ENCODE measurements at places on chromosomes 3 and 15.

- DNase-seq: no peak
Observed at GRCh38 chr15:59998950-59999611, 5.0 kb upstream of the FOXB1 start.

- no peak for DNase-seq
Observed at GRCh38 chr15:58460116-58460790, 28.5 kb downstream of the LIPC start.

DNA sequence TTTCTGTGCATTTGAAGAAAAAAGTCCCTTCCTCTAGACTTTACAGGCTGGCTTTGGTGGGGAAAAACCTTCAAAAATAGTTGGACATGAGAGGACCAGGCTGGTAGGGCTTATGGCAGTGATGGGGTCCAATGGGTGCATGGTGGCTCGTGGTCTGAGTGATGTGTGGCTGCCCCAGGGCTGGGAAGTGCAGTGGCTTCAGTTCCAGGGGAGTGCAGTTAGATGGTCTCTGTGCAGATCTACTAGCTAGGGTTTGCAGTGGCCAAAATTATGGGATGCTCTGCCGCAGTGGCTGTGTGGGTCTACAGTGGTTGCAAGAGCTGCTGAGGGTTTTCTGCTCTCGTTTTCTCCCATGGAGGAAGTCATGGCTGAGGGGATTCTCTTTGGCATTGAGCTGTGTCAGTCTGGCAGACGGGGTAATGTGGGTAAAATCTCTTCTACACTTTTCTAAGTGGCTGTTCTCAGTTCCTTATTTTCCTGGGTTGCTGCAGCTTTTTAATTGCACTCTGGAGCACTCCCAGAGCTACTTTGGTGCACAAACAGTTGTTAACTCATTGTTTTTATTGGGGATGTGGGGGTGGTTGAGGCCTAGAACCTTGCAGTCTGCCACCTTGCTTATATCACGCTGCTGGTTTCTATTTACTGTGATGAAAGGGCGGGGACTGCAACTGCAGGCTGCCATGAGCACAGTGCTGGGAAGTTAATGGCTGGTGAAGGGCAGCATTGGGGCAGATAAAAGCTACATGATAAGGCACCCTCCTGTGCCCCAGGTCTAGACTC is 1324.6 kb downstream of the NSUN3 start:
- DNase-seq: no peak

GRCh38 chr3:16148783-16149182 is 25.7 kb upstream of the GALNT15 start:
- no peak for DNase-seq

- DNase-seq: no peak
Observed at GRCh38 chr3:53320697-53321096, 26.6 kb downstream of the DCP1A start.

DNA sequence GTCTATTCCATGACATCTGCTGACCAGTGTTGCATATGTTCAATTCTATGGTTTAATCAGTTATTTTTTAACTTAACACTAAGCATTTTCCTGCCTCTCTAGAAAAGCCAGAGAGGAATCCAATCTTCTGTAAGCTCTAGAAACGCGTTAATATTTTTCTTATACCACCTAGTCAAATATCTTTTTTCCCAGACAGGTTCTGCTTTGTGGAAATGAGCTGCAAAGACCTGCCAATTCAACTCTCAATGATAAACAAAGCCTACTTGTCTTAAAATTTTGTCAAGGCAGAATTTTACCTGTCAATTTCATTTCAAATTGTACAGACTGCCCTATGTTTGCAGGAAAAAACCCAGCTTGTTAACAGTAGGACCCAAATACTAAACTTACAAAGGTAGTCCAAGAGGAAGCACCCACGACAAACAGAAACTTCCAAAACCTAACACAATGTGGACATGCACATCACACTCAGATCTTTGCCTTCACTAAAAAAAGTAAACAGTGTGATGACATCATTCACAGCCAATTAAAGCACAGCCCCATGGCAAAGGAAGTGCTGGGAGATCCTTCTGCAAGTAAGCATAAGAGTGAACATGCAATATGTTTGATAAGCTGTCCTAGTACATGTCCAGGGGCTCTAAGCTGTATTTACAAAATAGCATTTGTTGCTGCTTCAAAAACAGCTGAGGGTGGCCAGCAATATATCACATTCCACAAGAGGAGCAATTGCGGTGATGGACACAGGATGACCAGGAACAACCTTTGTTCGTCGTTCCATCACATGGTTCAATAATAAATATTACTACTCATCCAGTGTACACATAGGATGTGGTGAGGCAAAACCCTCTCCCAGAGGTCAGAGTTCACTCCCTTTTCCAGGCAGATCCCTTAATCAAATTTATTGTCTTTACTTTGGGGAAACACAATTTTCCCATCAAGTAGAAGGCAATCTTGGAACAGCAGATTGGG is 139.4 kb upstream of the TSC22D2 start:
- no peak for DNase-seq

GRCh38 chr3:42226470-42227425 is 39.2 kb downstream of the CCK start:
- DNase-seq: no peak

- DNase-seq: no peak
Observed at GRCh38 chr3:171186383-171186782, 159.9 kb upstream of the SLC2A2 start.

DNA sequence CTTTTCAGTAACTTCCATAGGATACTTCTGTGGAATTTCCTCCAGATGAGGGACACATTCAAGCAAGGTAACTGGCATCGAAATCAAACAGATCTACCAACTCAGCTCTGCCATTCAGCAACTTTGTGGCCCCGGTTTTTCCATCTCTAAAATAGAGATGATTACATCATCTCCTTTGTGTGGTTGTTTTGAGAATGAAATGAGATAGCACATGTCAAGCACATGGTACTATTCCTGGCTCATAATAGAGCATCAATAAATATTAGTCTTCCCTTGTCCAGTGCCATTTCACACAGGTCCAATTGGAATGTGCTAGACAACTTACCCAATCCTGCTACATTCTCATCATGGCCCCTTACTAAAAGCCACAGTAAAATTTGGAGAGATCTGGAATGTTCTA is 24.2 kb upstream of the TM4SF4 start:
- no peak for DNase-seq

DNA sequence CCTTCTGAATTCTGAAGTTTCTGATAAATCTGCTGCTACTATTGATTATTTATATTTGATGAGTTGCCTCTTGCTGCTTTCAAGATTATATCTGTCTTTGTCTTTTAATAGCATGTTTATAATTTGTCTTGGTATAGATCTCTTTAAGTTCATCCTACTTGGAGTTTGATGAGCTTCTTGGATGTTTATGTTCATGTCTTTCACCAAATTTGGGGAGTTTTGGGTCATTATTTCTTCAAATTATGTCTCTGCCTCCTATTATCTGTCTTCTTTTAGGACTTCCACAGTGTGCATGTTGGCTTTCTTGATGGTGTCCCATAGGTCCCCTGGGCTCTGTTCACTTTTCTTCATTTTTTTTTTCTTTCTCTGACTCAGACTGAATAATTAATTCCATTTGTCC is 32.3 kb upstream of the EDEM1 start:
- DNase-seq: no peak

DNA sequence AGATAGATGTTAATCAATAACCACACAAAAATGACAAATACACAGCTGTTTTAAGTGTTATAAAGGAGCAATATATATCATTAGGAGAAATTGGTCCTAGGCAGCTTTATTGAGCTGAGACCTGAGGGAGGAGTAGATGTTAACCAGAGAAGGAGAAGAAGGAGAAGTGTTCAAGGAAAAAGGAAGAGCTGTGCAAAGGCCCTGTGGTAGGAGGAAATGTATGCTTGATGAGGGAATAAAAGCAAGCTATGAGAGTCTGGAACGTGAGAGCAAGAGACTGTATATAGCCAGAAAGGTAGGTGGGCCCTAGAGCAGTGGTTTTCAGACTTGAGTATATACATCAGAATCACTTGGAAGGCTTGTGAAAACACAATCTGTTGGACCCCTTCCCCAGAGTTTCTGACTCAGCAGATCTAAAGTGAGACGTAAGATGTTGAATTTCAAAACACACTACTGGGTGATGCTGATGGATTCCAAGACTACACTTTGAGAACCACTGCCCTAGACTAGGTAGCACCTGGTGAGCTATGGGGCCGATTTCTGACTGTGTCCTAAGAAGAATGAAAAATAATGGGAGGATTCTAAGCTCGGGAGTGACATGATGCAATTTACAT is 342.3 kb upstream of the ADAMTS9 start:
- no peak for DNase-seq

DNA sequence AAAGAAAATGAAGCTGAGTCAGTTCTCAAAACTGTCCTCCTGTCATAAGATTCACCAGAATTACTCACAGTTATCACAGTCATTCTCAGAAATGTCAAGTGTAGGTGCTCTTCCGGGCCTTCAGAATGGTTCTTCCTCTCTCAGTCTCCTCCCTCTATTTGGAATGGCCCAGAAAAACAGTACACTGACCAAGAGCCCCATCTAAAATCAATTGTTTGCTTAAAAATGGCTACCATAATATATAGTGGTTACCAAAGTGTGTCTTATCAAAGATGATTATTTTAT is 99.8 kb downstream of the MECOM start:
- DNase-seq: no peak

- DNase-seq: no peak
Observed at GRCh38 chr3:30467596-30468238, 138.7 kb upstream of the TGFBR2 start.

- DNase-seq: no peak
Observed at GRCh38 chr3:126498929-126499328, 18.6 kb downstream of the UROC1 start.

DNA sequence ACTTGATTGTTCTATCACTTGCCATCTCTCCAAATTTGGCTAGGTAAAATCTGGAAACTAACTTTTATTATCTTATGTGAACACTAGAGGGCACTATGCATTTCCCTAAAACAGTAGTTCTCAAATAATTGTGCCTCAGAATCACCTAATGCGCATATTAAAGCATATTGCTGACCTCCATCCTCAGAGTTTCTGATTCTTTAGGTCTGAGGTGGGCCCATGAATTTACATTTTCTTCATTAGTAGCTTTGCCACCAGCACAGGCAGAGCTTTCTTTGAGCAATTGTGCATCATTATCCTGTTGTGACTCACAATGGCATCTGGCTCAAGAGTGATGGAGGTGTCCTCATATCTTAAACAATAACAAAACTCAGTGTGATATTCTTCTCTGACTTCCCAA is 17.5 kb upstream of the BCHE start:
- no peak for DNase-seq

GRCh38 chr3:18650731-18651130 is 225.6 kb upstream of the SATB1 start:
- no peak for DNase-seq

GRCh38 chr3:89586676-89587075 is 479.3 kb downstream of the EPHA3 start:
- DNase-seq: no peak

- no peak for DNase-seq
Observed at GRCh38 chr3:48225587-48225986, 2.3 kb downstream of the CAMP start.

Measured in stimulated activated CD4-positive, alpha-beta T cell treated with anti-CD3 and anti-CD28 coated beads, Interleukin-15, amount 100 ng/mL, for 1 hour (primary cell).